ENCODE measurements at places on chromosomes 5 and 9.

DNA sequence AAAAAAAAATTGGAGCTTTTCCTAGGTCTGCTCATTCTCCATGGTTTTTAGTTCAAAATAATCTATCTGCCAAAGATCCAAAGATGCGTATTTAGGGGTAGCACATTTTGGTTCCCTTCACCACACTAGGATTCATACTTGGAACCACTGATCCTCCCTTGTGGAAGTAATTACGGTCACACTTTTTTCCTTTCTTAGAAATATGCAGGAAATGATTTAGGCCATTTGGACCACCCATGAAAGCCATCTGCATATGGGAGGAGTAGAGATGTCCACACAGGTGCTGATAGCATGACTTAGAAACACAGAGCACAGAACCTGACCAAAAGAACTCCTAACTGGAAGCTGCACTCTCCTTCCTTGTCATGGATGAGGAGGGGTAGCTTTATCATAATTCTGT lies 105.9 kb upstream of the RAI14 start:
- no peak for DNase-seq

DNA sequence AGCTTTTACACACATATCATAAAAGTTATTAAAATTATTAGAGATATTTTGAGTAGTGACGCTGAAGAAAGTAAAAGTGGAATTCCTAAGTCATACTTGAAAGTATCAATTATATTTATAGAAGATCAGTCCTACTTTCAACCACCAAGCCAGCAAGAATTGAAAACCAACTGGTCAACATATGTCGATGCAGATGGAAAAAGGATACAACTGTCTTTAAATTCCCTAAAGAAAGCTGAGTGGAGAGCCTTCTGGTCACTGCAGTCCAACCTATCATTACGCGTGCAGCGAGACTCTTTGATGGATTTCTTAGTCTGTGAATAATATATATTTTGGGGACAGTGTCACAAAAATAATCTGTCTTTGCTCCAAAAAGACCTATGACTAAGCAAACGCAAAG lies 15.3 kb downstream of the MEF2C start:
- no peak for DNase-seq

GRCh38 chr5:16137177-16137576 lies 42.4 kb downstream of the MARCHF11 start:
- DNase-seq = no peak

DNA sequence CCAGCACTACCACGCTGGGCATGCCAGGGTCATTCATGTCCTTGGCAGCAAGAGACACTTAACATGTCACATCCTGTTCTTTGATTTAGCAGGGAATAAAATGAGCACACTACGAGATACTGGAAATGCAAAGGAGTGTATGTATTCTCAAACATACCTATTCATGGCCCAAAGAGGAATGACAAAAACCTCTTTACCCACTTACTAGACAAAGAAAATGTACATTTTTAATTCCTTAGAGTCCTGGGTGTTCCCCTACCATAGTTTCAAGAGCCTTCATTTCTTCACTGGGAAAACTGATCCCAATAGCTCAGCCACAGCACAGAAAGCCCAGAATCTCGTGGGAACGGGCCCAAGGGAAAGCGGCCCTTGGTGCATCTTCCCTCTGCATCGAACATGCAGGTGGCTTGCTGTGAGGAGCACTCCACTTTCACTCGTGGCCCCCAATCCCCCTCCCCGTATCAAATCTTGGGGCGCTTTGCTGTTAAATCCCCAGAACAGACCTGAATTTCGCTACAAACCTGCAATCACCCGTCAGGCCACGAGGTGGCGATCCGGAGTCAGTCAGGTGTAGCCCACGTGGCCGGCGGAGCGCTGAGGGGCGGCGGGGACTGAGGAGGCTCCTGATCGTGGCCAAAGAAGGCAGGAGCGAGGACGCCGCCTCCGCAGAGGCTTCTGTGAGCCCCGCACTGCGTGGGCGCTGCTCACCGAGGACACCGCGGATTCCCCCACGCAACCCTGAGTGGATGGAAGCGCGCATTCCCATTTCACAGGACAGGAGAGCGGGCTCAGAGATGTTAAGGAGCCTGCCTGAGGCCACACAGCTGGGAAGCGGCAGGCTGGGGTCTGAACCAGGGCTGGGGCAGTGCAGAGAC lies 91.4 kb downstream of the LMX1B start:
- peak; percentile 62 for DNase-seq

DNA sequence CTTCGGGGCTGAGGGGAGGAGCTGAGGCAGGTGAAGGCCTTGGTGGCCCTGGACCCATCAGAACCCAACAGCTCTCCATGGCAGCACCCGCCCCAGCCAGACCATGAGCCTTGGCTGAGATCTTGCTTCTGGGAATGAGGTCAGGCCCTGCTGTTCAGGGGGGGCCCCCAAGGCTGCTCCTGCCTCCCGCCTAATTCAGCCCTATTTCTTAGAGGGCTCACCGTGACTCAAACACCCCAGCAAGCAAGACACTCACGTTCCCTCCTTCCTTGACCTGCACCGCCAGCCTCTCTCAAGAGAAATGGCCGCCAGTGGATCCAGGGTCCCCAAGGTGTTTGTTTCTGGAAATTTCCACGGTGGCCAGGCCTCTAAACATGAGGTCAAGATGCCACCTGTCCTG lies 61.4 kb upstream of the PPP1R26 start:
- no peak for DNase-seq

DNA sequence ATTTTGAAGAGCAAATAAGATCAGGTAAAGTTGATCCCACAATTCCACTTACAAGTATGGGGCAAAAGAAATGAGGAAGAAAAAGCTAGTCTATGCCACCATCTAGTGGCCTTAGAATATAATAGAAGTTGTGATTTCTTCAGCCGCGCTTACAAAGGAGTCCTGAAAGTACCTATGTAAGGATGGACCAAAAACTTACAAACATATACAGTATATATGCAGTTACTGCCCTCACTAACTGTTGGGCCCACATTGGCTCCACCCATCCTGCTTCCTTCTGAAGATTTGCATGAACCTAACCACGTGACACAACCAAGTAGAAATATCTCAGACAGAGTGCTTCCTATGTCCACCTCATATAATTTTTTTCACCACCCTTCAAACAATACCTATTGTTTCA lies 11.7 kb upstream of the OR13D1 start:
- DNase-seq = peak; percentile 50

DNA sequence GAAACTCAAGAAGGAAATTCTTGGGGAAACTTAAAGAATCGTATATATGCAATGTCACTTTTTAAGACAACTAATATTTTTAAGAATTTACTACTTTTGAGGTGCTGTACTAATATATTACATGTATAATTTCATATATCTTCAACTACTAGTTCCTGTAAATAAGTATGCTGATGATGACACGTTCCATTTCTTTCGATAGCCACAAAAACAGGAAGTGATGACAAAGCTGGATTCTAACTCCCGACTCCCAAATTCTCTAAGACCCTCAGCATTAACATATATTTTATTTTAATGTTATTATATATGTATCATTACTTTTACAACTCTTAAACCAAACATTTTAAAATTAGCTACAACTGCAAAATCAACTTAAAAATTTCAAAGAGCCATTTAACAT lies 74.8 kb downstream of the STK32A start:
- DNase-seq = no peak

DNA sequence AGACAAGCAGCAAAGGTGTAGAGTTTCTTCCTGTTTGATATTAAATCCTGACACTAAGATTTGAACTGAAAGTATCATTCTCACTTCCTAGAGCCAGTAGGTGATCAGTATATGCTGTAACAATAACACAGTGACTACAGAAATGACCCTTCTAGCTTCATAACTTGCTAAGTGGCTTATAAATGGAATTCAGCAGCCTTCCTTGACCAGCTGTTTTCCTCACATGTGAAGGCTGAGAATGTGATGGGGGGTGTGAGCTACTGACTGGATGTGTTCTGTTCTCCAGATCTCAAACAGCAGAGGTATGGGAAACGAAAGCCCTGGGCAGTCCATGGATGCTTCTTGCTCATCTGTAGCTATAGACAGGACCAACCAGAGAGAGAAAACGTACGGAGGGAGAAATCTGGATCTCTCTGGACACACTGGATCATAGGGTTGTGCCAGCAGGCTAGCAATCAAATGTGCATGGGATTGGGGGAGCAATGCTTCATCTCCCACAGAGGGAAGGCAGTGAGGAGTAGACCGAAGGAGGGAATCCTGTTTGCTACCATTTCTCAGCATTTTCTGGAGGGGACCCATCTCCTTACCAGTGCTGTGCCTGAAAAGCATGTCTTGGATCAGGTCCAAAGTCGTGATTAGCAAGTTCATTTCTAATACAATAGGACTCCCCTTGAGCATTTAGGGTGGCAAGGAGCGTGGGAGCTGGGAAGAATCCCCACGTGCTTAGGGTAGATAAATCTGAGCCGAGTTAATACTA lies 39.4 kb downstream of the TNFAIP8 start:
- no peak for DNase-seq

DNA sequence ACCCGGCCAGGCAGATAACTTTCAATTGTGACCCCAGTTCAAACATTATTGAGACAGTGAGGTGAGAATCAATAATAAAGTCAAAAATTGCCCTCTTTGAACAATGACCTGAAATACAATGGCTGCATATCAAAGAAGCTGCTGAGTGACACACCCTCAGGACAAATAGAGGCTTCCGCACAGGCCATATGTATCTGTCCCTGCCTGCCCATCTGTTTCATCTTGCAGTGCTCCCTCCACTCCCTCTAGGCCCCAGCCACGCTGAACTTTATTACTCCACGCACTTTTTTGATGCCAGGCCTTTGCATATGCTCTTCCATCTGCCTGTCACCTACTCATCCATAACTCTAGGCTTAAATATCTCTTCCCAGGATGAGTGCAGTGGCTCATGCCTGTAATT lies 15.9 kb upstream of the PFDN1 start:
- no peak for DNase-seq

DNA sequence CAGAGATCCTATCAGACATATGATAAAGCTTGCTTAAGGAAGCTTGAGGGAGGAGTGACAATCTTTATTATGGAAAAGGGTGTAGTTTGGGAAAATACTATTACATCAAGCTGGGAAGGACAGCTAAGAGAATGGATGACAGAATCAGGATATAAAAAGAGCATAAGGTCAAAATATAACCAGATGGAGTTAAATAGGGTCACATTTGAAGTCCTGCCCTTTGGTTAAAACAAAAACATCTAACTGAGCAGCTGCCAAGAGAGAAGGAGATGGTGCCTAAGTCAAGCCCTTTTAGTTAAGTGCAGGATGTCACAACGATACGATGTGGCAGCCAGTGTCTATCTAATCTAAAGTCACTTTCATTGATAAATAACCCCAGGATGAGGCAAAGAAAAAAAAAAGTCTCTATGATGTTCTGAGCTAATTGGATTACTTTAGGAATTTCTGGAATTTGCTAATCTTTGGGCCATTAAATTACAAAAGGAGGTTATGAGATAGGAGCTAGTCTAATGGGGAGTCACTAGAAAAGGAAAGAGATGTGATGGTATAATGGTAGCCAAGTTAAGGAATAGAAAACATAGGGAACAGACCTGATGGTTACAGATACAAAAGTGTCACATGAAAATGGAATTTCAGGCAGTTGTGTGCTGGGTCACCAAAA lies 365.2 kb downstream of the PDE4D start:
- DNase-seq = no peak

DNA sequence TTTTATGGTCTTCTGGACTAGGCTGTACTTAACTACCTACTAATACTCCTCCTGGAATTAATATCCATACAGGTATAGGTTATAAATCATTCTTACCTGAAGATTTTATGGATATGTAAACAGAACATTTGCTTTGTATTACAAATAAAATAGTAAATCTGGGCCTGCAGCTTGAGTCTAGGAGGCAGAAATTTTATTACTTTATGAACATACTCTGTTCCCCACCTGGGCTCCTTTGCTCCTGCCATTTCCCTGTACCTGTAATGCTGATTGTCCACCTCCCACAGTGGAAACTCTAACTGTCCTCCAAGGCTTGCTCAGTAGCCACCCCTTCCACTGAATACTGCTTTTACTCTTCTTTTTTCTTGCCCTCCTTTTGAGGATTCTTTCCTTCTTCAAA lies 108.0 kb downstream of the PAM start:
- DNase-seq = no peak

GRCh38 chr5:74326571-74327338 lies 313.8 kb downstream of the ENC1 start:
- DNase-seq = no peak

DNA sequence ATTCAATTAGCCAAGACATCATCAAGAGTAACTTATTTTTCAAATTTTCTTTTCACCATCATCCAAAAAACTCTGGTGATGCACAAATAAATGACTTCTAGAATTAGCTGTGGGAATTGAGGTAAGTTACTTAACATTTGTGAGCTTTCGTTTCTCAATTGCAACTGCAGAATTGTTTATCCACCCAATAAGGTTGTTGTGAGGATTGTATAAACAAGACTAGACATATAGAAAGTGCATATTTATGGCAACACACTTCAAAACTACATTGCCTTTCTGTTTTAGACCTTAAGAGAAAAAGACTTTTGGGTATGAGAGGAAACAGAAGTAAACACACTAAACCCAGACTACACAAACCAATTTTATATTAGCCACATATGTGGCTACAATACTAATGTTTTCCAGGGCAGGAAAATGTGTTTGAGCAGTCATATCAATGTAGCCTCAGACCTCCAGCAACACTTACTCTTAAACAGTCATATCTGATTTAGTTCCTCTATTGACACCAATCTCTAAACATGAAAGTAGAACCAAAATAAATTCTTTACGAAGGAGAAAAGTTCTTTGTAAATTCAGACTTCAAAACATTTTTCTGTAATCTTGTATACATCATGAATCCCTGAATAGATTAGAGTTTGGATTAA lies 488.0 kb upstream of the CYLC2 start:
- DNase-seq = no peak

DNA sequence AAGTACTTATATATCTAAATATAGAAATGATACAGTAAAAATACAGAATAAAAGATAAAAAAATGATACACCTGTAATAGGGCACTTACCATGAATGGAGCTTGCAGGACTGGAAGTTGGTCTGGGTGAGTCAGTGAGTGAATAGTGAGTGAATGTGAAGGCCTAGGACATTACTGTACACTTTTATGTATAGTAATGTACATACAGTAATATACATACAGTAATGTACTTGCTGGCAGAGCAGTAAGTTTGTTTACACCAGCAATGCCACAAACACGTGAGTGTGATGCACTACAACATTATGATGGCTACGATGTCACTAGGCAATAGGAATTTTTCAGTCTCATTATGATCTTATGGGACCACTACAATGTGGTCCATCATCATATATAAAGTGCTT lies 34.2 kb downstream of the SUSD1 start:
- no peak for DNase-seq

GRCh38 chr5:12876541-12877298 lies 972.5 kb upstream of the CTNND2 start:
- DNase-seq = no peak

- no peak for DNase-seq
These were observed 5.5 kb downstream of the PRSS3 start for GRCh38 chr9:33800886-33801285.

All from NCI-H1105 (cell line).